Mesenteric fat pad (tissue), 1 donor: ENCODE measurements at places on chromosomes 4 and X.

DNA sequence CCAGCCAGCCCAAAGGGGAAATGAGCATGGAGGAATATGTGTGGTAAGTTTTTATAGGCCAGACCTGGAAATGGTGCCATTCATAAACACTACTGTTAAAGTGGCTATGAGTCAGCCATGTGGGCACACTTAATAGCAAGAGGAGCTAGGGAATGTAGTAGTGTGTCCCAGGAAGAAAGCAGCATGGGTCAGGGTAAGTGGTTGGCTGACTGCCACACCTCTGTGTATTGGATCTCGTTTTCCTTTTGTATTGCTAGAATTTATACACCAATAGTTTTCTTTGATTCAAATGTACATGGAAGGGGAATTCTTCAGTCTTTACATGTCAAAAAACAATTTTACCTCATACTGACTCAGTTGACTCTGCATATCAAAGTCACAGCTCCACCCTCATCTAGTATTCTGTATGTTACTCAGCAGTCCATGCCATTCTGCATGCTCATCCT, 22.9 kb upstream of the SGMS2 start:
- DNase-seq = no peak

- no peak for DNase-seq
Measured at GRCh38 chr4:126733301-126733700, 899.5 kb upstream of the INTU start.

DNA sequence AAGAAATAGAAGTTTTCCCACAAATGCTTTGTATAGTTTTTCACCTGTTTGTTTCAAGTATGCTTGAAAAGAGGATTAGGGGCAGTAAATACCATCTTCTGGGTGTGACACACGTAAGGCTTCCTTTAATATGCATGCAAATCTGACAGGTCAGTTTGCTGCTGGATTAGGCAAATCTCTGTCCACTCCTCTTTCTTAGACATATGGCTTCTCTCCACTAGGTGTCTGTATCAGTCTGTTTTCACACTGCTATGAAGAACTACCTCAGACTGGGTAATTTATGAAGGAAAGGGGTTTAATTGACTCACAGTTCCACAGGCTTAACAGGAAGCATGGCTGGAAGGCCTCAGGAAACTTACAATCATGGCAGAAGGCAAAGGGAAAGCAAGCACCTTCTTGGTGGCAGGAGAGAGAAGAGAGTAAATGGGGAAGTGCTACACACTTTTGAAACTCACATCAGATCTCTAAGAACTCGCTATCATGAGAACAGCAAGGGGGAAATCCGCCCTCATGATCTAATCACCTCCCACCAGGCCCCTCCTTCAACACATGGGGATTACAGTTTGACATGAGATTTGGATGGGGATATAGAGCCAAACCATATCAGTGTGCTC, 66.9 kb downstream of the TAB3 start:
- DNase-seq = no peak

DNA sequence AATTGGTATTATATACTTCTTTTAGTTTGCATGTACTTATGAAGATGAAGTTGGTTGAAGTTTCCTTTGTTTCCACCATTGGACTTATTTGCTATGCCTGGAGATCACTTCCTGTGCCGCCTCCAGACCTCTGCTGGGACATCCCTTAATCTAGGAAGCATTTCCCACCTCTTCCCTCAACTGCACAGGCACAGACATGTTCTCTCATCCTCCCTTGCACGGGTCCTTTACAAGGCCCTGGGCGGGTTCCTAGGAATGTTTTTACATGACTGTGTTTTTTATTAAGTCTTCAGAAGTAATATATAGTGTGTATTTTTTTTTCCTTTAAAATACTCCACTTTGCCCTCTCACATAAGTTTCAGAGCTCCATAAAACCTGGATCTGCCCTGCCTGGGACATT, 51.0 kb downstream of the TMEM131L start:
- no peak for DNase-seq

GRCh38 chr4:155025762-155026457, 182.5 kb upstream of the NPY2R start:
- no peak for DNase-seq

GRCh38 chr4:142845293-142846107, 601 bp downstream of the INPP4B start:
- DNase-seq = no peak
